ENCODE measurements at places on chromosomes 2 and 18. TPM values are rescaled to one million over a fixed set of nuclear protein-coding genes. Genes with fewer than 3 reads are reported as not detected.

CFAP210 gene
- total RNA-seq, result 0.74 TPM

ATOH8 gene
- total RNA-seq, result 1.7 TPM

CRYGB gene
- total RNA-seq, result not detected

LBX2 gene
- total RNA-seq, result not detected

LINC00305 gene
- not detected for total RNA-seq

FKBP1B gene
- total RNA-seq, result 76.5 TPM

VWC2L gene
- total RNA-seq, result 3.2 TPM

CD8A gene
- 2.0 TPM for total RNA-seq

INHBB gene
- 4.9 TPM for total RNA-seq

CDK15 gene
- under 0.01 TPM for total RNA-seq

RTKN gene
- total RNA-seq, result 3.4 TPM

ADRA2B gene
- total RNA-seq, result not detected

CCBE1 gene
- total RNA-seq, result 39.1 TPM

DYNAP gene
- not detected for total RNA-seq

ERBB4 gene
- total RNA-seq, result 99.1 TPM

C2orf78 gene
- not detected for total RNA-seq

GRB14 gene
- 12.0 TPM for total RNA-seq
